ENCODE measurements at places on chromosomes 12 and 14. TPM values are rescaled to one million over a fixed set of nuclear protein-coding genes. Genes with fewer than 3 reads are reported as not detected.

DNA sequence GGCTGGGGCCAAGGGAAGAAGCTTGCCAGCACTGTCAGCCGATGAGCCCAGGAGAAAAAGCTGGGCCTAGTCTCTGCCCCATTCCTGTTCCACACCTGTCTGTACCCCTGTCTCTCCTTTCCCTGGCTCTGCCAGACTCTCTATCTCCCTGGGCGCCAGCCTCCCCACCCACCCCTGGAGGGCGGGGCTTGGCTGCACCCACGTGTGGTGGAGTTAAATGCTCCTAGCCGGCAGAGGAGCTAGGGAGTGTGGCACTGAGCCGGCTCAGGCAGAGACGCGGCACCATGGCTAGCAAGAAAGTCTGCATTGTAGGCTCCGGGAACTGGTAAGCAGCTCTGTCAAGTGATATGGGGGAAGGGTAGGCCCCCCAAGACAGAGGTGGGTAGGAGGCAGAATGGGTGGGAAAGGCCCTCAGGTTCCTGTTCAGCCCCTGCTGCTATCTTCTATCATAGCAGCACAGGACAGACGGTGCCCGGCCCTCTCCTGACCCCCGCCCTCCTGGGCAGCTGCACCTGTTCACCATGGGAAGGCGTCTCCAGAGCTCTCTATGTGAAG, at the start of gene GPD1:
Gene GPD1 (plus strand): TSS at position 242 of the 555 bp plus-strand sequence. CDS start 43 bp downstream, at position 285.
- DNase-seq = no peak

DNA sequence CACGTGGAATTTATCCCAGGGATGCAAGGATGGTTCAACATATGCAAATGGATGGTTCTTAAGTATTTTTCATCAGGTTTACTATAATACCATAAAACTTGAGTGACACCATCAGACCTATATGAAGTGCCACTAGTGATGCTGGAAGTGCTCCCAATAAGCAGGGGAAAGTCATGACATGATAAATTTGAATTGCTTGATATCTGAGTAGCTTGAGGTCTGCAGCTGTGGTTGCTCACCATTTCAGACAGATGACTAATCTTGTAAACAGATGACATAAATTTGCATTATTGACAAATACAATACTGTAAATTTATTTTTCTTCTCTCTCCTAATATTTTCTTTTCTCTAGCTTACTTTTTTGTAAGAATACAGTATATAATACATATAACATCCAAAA, 13.7 kb upstream of the PRPF39 start:
- DNase-seq = no peak

GRCh38 chr12:32824596-32824995, 68.9 kb upstream of the YARS2 start:
- no peak for DNase-seq

DNA sequence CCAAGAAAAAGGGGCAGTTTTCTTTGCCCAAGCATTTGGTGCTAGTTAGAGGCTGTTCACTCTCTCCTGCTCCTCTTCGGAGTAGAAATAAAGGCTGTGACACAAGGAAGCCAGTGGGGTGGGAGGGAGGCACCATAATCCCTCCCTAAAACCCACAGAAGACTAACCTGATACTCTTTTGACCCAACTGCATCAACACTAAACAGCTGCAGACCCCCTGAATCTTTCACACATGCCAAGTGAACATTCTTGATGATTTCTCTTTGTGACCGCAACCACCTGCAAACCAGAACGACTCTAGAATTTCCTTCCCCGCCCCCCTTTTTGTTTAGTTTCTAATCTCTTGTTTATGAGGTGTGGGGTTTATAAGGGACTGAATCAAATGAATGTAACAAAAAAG, 175.8 kb upstream of the BCL2L14 start:
- DNase-seq = no peak

DNA sequence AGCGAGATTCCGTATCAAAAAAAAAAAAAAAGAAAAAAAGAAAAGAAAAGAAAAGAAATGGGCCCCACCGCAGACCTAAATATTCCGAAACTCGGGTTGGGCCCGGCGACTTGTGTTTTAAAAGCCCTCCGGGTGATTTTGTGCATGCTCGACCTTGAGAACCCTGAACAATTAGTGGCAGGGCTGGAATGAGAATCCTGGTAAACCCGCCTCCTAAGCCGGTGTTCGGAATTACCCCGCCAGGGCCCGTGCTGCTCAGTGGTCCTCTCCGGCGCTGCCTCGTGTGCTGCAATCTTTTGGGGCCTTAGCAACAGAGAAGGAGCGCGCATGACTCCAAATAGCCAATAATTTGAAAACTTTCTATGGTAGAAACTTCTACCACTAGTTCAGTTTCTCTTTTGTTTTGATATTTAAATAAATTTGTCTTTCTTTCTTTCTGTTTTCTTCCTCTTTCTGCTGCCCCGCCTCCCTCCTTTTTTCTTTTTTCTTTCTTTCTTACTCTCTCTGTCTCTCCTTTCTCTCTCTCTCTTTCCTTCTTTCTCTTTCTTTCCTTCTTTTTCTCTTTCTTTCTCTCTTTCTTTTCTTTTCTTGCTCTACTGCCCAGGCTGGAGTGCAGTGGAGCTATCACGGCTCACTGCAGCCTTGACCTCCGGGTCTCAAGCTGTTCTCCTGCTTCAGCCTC, 1.5 kb upstream of the GALNT6 start:
- DNase-seq = peak; percentile 26

DNA sequence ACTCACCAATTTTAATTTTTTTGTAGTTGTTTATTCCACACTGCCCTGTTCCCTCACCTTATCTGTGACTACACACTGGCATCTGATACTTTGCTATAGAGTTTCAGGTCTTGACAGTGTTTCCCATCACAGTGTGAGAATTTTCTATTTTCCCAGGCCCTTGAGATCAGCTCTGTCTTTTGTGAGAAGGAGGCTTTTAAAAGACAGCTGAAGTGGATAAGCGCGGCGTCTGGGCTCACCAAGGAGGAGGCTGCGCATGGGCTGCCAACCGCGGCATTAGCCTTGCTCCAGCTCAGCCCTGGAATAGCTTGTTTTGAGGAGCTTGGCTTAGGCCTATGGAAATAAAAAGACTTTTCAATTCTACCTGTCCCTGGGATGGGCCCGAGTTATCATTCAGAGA, 181.3 kb downstream of the RMST start:
- DNase-seq = no peak

DNA sequence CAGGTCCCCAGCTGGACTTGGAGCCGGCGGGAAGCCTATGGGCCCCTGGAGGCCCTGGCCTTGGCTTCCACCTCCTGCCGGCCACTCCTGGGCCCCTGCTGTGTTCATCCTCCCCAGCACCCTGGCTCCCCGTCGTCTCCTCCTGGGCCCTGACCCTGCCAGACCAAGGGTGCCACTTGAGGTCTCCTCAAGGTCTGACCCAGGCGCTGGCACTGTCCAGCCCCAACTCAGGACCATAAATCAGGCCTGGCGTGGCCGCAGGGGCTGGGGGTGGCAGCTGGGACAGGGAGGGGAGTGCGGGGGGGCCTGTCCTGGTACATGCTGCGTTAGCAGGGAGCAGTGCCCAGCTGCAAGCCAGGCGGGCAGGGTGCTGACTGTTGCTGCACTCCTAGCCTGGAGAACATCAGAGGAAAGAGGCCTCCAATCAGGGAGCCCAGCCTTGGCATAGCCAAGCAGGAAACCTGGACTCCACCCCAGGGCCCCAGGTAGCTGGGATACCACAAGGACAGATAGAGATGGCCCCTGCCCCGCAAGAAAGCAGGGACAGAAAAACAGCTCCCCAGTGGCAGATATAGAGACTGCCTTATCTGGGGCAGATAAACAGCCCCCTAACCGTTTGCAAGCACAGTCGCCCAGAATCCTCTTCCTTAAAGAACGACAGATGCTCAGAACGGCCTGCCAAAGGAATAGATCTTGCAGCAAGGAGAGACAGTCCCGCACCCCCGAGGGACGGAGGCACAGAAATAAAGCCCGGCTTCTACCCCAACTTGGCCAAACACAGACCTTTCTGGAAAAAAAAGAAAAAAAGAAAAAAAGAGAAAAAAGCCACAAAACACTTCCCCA, 6.5 kb upstream of the ATG101 start:
- no peak for DNase-seq

- DNase-seq = no peak
Measured at GRCh38 chr14:81033698-81034240, 78.3 kb downstream of the TSHR start.

GRCh38 chr12:29463198-29463597, 34.3 kb downstream of the OVCH1 start:
- no peak for DNase-seq

DNA sequence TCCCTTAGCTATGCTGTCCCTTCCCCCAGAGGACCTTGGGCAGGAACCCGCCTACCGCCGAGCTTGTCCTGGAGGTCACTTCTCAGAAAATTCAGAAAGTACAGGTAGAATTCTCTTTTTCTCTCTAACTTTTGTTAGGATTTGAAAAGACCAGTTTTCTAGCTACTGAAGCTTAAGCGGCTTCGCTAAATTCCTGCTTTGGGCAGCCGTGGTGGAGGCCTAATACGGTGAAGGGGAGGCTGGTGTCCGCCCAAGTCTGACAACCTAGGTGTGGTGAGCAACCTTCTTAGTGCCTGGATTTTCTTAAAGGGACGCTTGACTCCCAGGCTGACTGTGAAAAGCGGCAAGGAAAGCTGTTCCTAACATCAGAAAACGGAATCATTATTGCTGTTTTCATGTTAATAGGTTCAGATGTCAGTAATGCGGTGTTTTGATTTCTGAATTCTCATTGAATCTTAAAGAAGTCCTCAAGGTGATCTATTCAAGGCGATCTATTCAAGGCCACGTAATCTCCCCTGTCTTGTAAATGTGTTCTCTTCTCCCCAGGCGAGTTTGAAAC, 835 bp downstream of the FGD4 start:
- DNase-seq = no peak

- DNase-seq = no peak
Measured at GRCh38 chr12:66726556-66726955, 47.7 kb upstream of the GRIP1 start.

- DNase-seq = no peak
Measured at GRCh38 chr12:112551681-112552080, 132.9 kb downstream of the PTPN11 start.

DNA sequence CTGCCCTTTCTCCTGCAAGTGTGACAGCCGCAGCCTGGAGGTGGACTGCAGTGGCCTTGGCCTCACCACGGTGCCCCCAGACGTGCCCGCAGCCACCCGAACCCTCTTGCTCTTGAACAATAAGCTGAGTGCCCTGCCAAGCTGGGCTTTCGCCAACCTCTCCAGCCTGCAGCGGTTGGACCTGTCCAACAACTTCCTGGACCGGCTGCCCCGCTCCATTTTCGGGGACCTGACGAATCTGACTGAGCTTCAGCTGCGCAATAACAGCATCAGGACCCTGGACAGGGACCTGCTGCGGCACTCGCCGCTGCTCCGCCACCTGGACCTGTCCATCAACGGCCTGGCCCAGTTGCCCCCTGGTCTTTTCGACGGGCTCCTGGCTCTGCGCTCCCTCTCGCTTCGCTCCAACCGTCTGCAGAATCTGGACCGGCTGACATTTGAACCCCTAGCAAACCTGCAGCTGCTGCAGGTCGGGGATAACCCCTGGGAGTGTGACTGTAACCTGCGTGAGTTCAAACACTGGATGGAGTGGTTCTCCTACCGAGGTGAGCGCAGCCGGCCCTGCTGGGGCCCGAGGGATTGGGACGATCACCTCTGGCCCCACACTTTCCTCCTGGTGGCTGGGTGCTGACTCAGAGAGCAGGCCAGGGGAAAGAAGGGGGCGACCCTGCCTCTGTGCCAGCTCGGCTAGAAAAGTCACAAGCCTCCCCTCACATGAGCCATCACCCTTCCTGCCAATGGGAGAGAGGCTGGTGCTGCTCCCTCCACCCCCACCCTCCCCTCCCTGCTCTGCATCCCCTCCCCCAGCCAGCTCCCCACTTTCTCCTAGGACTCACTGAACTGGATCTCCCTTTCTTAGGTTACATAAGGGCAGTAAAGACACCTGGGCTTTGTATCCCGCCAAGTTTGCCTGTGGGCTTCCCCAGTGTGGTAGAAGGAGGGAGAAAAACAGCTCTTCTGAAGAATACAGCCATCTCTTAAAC, 10.9 kb downstream of the LRTM2 start:
- peak; percentile 24 for DNase-seq

GRCh38 chr12:80151131-80151530, 51.8 kb downstream of the OTOGL start:
- DNase-seq = no peak

DNA sequence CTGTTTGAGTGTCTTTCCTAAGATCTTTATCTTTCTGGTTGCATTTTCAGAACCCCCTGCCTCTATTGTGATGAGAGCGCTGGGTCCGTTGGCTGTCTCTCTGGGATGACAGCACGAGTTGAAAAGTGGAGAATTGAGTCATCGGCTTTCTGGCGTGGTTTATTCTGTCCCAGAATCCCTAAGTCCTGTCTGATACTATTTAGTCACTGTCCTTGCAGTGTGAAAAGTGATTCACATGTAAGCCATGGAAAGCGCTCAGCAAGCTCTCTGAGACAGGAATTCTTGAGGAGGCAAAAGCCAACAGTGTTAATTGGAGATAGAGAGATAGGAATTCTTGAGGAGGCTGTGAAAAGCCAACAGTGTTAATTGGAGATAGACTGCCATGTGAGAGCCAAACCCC, 121.7 kb downstream of the CHST11 start:
- peak; percentile 37 for DNase-seq

GRCh38 chr12:16857456-16857923, 251.5 kb upstream of the LMO3 start:
- no peak for DNase-seq

DNA sequence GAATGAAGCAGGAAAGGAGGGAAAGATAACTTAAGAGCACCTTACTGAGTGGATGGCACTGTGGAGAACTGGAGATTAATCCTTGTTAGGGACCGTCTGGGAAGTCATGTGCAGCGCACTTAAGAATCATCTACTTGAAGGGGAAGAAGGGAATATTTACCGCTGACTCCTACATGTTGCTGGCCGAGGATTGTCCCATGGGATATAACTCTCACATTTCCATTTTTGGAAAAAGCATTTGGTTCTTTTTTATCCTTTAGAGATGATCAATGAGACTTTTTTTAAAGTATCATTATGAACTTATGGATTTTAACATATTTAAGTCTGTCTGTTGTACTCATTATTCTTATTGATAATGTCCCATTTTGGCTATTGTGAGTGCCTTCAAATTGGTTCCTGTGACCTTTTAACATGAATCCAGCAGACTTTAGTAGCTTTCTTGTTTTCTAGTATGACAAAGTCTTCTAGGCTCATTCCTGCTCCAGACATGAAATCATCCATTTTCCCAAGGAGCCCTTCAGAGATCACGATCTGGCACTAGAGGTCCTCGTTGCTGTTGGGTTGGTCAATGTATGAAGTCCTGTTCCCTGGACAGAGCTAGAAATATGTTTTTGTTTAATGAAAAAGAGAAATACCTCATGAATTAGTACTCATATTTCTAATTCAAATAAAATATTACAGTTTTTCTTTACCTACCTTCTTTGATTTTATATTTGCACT, 20.2 kb upstream of the FAM234B start:
- DNase-seq = no peak

ANO2 gene
- total RNA-seq = not detected

GLT8D2 gene
- total RNA-seq = not detected

IQSEC3 gene
- 0.33 TPM for total RNA-seq

AQP6 gene
- not detected for total RNA-seq

SYNE3 gene
- 89.5 TPM for total RNA-seq
